ENCODE measurements at places on chromosomes 11 and 22.

GRCh38 chr11:60005360-60005759, 11.6 kb upstream of the OOSP4B start:
- no peak for DNase-seq

GRCh38 chr22:44521326-44522074, 23.5 kb upstream of the RTL6 start:
- DNase-seq, result no peak

GRCh38 chr22:18028817-18029527, 4.6 kb upstream of the MICAL3 start:
- DNase-seq, result no peak

DNA sequence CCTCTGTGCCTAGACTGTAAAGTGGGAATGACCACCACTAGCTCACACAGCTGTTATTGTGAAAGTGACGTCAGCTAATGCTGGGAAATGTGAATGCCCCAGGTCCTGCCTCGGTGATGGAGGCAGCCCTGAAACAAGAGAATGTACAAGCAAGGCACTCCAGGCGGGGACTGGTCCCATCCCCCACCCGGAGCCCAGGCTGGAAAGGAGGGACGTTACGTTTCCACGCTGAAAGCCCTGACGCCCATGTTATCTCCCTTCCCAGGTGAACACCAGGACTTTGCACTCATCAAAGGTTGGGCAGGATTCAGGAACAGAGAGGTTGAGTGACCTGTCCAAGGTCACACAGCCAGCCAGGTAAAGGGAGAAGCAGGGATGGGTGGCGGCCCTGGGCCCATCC, 784 bp downstream of the SULT4A1 start:
- no peak for DNase-seq

- no peak for DNase-seq
These were observed 27.5 kb downstream of the MACROD1 start for GRCh38 chr11:64138398-64138797.

GRCh38 chr11:41920374-41920773, 460.9 kb upstream of the LRRC4C start:
- DNase-seq, result no peak

DNA sequence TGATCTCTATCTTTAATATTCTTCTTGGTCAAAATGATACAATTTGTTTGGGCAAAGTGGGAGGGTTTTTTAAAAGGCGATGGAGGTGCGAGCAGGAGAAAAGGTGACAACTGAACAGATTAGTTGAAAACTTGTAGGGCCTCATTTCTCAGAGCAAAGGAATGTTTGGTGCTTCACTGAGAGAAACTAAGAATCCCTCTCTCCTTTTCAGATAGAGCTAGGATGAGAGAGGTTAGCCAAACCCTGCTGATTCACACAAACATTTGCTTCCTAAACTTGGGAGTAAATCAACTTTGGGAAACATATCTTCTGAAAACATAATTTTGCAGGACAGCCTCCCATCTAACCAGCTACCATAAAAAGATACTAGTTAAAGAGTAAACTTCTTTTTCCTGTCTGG, 57.0 kb downstream of the PHF21A start:
- no peak for DNase-seq

DNA sequence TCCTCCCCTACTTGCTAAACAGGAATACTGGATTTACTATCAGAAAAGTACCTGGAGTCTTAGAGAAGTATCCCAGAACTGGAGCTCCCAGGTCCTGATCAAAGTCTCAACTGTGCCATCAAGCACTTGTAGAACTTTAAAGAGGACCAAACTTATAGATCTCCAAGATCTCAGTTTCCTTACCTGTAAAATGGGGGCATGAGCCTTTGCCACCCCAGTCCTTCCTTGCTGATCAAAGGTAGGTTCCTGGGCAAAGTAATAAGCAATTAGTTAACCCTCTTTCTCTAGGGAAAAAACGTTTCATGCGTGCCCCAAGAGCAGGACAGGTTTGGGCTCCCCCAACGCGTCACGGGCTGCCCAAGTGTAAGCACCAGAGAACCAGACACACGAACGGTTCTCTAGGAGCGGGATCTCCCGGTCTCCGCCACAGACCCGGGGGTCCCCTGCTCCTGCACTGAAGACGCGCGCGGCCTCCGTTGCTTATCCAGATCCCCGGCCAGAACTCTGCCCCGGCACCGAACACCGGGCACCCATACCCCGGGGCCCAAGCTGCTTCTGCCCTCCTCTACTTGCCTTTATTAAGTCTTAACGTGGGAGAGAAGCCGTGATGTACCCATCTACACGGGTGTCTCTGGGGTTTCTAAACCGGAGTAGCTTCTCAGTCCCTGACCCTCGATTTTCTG, 505 bp downstream of the ZNF214 start:
- no peak for DNase-seq

GRCh38 chr22:20131597-20131858, at the start of gene ZDHHC8:
Gene ZDHHC8, plus strand, starts transcription at chr22:20131804. Its CDS starts 144 bp downstream, at chr22:20131948.
- DNase-seq, result no peak

GRCh38 chr11:133708547-133709051, 136.7 kb downstream of the SPATA19 start:
- no peak for DNase-seq

DNA sequence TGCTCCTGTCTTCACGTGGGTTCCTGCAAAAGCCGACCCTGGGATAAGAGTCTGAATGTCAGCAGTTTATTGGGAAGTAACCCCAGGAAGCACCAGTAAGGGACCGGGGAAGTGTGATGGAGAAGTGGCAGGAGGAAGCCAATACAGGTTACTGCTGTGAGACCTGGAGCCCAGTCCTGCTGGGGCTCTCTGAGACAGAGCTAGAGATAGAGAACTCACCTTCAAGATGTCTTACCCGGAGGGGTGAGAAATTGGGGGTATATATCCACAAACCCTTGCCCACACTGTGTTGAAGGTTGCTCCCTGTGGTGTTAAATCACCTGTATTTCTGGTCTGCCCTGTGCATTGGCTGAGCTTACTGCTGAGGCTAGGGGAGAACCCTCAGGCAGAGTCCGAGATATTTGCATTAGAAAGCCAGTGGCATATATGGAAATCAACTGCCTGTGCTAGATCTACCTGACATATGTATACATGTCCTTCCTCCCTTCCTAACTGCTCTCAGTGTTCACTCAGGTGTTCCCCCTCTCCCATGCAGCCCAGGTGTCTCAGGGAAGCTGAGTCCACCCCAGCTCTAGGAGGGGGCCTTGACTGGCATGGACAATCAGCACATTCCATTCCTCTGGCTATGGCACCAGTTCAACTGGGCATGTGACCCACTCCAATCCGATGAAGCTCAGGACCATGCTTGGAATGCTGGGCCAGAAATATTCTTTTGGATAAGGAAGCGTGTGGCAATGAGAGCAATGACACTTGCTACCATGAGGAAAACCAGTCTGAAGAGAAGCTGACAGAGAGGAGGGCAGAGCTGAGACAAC, 6.8 kb upstream of the MICAL2 start:
- DNase-seq, result no peak

GRCh38 chr11:88813233-88813915, 252.4 kb downstream of the GRM5 start:
- DNase-seq, result no peak

DNA sequence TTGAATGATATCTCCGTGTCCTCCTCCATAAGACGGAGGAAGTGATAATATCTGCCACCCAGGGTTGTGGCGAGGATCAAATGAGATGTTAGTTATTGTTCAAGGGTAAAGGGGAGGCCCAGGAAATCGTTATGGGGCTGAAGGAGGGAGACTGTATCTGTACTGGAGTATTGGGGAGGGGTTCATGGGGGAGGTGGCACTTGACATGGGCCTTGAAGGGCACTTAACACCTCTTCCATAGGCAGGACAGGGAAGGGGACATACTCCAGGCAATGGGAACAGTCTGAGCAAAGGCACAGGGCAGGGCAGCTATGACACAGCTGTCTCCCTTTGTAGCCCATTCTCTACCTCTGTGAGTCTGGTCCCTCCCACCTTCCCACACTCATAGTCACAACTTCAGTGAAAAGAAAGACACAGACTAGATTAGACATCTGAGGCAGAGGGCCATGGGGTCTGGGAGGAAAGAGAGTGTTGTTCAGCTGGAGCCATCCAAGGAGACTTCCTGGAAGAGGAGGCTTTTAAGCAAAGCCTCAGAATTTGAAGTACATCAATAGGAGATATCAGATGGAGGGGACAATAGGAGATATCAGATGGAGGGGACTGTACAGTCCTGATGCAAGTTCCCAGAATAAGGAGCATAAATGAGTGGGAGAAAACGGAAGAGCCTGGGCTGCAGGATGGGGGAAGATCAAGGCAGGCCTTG, 15.8 kb upstream of the DGKZ start:
- DNase-seq, result no peak

DNA sequence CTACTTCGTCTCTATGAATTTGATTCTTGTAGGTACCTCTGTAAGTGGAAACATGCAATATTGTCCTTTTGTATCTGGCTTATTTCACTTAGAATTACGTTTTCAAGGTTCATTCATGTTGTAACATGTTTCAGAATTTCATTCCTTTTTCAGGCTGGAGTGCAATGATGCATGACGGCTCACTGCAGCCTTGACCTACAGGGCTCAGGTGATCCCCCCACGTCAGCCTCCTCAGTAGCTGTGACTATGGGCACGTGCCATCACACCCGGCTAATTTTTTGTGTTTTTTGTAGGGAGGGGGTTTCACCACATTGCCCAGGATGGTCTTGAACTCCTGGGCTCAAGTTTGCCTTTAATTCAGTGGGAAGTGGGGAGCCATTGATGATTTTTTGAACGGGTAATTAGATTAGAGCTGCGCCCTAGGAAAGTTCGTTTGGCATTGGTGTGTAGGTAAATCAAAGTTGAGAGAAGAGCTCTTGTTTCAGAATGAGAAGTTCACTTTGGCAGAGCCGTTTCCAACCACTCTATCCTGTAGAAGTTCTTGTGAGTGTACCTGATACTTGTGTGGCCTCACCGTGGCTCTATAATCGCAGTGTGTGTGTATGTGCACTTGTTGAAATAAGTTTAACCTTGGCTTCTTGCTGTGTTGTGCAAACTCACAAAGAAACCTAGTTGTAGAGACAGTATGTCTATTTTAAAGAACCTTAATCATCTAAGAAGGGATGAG, 115.9 kb downstream of the NAV2 start:
- no peak for DNase-seq

GRCh38 chr11:93740730-93741093, 583 bp downstream of the TAF1D start:
- peak; percentile 26 for DNase-seq

DNA sequence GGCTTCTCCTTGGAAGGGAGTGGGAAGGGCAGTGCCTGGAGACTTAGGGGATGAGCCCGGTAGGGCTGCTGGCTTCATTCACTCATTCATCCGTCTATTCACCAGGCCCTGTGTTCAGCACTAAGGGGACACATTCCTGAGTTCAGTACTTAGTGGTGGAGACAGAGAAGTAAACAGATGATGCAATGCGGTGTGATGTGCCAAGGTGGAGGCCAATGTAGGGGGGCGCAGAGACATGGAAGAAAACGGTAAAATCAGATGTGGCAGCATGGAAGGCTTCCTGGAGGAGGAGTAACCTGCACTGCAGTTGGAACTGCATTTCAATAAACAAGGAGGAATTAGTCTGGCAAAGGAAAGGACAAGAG, 21.3 kb downstream of the GRIK4 start:
- DNase-seq, result no peak

DNA sequence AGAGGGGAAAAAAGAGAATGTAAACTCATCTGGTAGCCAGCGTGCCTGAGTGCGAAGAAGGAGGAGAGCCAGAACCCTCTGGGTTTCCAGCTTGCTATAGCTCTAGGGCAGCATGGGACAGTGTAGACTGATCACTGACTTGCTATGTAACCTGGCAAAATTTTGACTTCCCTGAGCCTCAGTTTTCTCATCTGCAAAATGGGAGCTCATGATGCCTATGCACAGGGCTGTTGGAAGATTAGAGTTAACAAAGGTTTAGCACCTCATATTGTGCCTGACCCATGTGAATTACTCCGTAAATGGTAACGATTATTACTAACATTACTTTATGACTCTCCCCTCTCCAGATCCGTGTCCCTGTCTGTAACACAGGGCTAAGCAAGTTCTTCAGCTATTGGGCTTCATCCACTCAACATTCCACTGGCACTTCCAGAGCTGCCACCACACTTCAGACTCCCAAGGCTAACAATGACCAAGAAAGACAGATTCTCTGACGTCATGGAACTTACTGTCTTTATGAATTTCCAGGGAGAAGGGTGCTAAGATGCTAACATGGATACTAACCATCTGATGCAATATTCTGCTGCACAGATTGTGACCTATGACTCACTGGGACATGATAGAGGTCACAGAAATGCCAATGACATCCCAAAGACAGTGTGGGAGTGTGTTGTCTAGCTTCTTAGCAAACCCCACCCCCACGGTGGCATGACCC, 195.2 kb downstream of the TRIM29 start:
- DNase-seq, result no peak

DNA sequence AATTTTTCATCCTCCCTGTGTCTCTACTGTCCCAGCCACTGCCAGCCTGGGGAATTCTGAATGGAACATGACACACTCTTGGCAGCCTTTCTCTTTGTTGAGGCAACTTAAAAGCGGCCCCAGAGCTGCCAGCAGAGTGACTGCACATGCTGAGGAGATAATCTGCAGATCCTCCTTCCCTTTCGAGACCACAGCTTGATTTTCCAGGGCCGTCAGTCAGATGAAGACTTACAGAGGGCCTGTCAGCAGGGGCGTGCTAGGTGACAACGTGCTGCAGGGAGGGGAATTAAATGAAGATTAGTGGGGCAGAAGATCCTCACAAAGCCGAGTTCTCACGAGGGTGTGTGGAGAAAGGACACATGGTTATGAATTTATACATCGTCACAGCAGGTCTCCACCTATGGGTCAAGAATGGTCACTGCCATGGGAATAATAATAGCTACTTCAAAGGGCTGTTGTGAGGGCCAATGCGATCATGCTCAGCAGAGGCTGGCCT, 193.5 kb upstream of the PITPNB start:
- no peak for DNase-seq

DNA sequence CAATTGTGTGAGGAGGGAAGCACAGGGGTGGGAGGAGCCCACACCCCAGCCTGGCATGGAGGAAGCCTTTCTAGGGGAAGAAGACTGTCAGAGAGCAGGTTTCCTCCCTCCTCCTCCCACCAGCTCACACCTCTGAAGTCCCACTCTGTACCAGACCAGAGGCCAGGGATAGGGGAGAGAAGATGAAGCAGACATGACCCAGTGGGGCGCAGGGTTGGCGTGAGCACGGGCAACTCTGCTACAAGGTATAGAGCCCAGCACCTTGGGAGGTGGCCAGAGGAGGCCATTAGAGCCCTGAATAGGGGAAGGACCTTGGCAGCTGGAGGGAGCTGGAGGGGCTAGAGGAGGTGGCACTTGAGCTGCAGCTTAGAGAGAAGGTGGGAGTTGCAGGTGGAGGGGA, 15.9 kb downstream of the SLCO2B1 start:
- no peak for DNase-seq

DNA sequence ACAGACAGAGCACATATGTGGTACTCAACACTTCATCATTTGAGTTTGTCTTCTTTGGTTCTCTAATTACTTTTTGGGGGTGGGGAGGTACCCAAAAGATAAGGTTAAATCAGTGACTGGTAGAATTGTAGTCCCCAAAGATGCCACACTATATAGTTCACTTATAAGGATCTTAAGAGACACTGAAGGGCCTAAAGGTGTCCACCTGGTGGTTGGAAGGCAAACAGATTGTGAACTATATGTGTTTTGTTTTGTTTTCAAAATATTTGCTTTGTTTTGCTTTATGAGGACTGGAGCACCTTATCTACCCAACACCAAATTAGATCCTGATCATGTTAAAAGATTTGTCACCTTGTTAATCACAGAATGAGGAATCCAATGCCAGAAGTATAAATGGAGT, 136.1 kb downstream of the DCDC1 start:
- DNase-seq, result no peak

GRCh38 chr22:47276991-47277390, 514.5 kb downstream of the TBC1D22A start:
- DNase-seq, result no peak

GRCh38 chr22:17997456-17997855, 26.9 kb downstream of the MICAL3 start:
- no peak for DNase-seq

GRCh38 chr11:117625237-117625636, 171.8 kb downstream of the DSCAML1 start:
- no peak for DNase-seq
